ENCODE measurements at places on chromosomes 7 and 10.

- no peak for DNase-seq
Observed at GRCh38 chr7:116173051-116174028, 37.0 kb upstream of the TES start.

- no peak for DNase-seq
Observed at GRCh38 chr7:95543312-95543711, 53.0 kb downstream of the PDK4 start.

- no peak for DNase-seq
Observed at GRCh38 chr10:103374263-103374662, 6.5 kb downstream of the TAF5 start.

DNA sequence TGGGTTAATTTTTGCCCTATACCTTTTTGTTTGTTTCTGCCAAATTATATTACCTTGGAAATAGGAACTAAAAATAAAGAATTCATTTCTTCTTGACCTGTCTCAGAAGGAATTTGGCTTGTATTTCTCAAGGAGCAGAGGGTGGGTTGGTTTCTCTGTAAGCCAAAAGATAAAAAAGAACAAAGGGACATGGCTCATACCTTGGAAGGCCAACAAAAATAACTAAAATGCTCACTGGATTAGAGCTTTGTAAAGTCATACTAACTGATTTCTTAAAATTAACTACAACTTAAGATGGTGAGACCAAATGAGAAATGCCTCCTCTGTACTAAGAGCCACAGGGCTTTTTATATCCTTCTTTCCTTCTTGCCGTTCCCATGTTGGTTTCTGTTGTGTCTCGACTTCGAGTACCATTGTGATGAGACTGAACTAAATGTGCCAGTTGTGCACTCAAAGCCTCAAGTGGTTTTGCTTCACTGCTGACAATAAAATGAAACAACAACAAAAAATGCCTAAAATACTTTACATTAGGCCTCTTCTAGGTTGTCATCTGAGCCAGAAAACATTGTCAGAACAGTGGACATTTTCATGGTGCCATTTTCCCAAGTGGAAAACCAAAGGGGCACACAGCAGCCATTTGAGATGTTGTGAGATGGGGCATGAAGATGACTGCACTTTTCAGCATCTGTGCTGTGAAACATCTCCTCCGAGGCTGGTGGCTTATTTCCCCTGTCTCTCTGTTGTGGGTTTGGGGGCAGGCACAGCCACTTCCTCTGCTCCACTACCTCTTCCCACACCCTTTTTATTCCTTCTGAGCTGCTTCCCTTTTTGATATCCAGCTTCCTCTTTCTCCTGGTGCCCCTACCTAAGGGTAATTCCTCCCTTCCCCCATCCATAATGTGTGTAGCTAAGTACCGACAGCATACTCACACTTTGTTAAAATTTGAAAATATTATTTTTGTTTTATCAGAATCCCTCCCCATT lies 51.8 kb upstream of the AGR3 start:
- no peak for DNase-seq
